ENCODE measurements at places on chromosomes 6 and 20.

DNA sequence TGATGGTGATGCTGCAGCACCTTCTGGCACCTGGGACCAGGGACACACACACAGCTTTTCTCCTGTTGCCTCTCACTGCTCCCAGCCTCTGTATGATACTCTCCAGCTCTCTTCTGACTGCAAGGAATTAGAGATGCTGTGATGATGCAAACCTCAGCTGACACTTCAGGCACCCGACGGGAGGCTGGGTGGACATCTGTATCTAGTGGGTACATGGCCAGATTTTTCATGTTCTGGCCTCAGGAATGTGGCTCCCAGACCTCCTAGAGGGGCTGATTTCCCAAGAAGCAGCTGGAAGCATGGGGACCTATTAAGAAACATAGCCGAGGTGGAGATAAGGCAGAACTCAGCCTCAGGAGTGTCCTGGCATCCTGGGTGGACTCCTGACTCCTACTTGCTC, 6.8 kb upstream of the EPB41L1 start:
- no peak for DNase-seq

DNA sequence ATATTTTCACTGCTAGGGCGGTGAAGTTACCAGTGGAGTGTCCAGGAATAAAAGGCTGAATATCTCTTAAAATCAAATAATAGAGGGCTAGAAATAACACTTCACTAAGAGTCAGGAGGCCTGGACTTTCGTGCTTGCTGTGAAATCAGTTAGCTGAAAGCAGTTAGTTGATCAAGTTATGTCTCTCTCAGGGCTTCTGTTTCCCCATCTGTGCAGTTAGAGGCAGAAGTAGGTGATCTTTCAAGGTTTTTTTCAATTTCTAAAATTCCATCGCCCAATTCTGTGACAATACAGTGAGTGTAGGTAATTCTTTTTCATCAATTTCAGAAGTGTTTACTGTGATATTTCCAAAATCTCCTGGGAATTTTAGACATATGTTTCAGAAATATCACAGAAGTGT, 72.5 kb upstream of the GLP1R start:
- no peak for DNase-seq

GRCh38 chr20:24305371-24305770, 164.1 kb upstream of the SYNDIG1 start:
- DNase-seq = no peak

DNA sequence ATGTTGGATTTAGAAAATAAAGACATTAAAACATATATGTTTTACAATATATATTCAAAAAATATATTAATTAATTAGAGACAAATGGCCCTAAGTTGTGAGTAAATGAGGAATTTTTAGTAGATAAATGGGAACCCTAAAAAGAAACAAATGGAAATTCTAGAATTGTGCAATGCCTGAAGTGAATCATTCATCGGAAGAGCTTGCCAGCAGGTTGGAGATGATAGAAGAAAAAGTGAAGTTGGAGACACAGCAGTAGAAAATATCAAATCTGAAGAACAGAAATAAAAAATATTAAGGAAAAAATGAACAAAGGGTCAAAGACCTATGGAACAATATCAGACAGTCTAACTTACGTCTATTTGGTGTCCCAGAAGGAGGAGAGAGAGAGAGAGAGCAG, 109.4 kb upstream of the NEDD9 start:
- no peak for DNase-seq

- no peak for DNase-seq
These were observed 72.8 kb downstream of the MDGA1 start for GRCh38 chr6:37624606-37625574.

- DNase-seq = no peak
These were observed 187.8 kb downstream of the SYNDIG1 start for GRCh38 chr20:24657196-24657595.
